ENCODE measurements at places on chromosomes 12 and 14.

GRCh38 chr12:82187595-82187994 lies 170.6 kb downstream of the CCDC59 start:
- DNase-seq: no peak

- no peak for DNase-seq
Observed at GRCh38 chr14:30584058-30584630, 25.2 kb downstream of the G2E3 start.

- DNase-seq: no peak
Observed at GRCh38 chr14:37900561-37900960, 305.1 kb downstream of the TTC6 start.

DNA sequence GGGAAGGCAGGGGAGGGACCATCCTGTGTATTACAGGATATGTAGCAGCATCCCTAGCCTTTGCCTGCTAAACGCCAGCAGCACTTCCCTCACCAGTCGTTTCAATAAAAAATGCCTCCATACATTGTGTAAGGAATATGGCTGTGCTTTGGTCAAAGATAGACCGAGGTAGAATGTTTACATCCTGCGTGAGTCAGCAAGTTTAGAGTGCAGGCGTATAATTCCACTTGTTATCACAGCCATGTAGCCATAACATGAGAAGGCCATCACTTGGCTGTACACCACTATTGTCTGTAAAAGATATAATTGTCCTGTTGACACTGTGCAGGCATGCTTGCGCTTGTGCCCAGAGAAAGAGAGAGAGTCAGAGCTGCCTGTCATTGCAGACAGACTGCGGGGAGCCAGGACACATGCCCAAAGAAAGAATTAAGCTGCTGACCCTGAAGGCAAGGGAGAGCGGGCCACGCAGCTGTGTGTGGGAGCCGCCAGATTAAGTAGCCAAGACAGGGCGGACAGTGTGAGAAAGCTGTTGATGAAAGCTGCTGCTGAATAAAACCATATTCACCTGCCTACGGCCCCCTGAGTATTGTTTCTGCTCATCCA lies 68.4 kb downstream of the CRACR2A start:
- no peak for DNase-seq

DNA sequence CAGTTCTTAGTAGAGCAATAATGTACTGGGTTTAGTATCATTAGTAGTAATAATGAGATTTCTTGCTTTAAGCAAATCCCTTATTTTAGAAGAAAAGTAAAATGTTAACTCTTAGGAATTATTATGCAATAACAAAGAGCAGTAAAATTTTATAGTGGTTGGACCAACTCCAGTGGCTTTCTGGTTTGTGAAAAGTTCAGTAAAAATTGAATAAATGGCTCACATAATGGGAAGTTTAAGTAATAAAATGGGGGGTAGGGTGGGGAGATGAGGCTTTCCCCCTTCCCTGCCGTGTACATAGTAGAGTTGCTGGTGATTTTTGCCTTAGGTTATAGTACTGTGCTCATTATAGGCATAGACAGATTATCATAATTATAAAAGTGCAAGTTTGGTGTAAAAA lies 250.5 kb upstream of the ATP2B1 start:
- DNase-seq: no peak

DNA sequence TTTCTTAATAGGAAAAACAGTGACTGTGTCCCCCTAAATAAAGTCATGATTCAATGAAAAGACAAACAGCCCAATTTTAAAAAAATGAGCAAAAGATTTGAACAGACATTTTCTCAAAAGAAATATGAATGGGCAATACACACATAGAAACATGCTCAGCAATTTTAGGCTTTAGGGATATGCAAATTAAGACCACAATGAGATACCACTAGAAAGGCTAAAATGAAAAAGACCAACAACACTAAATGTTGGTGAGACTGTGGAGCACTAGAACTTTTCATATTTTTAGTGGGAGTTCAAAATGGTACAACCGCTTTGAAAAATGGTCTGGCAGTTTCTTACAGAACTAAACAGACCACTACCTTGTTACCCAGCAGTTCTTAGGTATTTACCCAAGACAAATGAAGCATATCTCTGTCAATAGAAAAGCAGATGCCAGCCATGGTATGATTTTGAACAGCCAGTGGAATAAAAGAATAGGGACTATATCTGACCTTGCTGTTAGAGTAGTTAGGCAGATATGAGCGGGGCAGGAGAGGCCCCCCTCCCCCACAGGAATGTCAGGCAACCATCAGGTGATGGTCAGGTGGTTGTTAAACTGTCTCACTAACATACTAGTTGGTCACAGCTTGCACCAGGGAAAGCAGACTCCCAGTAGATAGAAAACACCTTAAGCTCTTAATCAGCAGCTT lies 108.8 kb downstream of the PRKCH start:
- DNase-seq: no peak

GRCh38 chr14:89276424-89276975 lies 140.5 kb downstream of the FOXN3 start:
- DNase-seq: no peak

- DNase-seq: no peak
Observed at GRCh38 chr12:83390186-83390585, 703.5 kb downstream of the TMTC2 start.

DNA sequence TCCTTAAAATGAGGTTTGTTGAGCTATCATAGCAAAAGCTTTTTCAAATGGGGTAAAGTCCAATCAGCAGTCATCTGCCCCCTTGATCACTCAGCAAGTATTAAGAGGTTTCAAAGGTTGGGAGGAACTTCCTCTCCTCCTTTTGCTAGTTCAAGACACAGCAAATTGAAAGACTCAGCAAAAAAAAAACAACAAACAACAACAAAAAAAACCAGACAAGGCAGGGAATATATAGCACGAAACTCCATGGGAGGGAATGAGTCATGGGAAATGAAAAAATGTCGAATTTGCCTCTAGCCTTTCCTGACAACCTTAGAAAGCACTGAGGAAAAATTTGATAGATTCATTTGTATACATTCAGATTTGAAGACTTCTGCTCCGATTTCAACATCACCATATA lies 1.6 kb upstream of the SLC7A8 start:
- DNase-seq: no peak

GRCh38 chr12:79601908-79602307 lies 88.9 kb downstream of the PAWR start:
- DNase-seq: no peak

DNA sequence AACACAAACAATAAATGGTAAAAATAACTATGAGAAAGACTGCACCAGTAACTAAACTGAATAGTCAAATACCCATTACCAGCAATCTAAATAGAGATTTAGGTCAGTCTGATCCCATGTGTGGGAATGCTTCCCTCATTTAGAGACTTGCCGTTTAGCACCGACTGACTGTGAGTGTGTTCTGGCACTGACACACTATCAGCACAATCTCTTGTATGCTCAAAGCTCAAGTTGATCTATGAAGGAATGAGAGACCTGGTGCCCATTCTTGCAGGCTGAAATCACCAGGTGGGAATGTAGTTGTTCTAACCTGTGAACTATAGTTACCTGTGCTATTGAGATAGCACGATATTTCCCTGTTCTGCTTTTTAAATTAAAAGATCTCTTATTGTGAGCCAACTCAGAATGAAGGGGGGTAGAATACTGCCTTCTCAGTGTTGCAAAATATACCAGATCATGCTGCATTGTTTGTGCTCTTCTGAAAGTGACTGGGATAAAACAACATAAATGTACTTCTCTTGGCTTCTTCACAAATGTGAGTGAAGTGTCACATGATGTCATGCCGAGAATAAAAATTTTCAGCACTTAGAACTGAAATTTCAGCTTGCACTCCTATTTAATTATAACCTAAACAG lies 99.6 kb downstream of the LIN7A start:
- no peak for DNase-seq

Data from fibroblast of the conjunctiva (primary cell).